Globus pallidus (tissue), 1 donor: ENCODE measurements at places on chromosomes 2 and 18.
A peak's percentile ranks its signal among the peaks of the same experiment; 100 is the strongest.

DNA sequence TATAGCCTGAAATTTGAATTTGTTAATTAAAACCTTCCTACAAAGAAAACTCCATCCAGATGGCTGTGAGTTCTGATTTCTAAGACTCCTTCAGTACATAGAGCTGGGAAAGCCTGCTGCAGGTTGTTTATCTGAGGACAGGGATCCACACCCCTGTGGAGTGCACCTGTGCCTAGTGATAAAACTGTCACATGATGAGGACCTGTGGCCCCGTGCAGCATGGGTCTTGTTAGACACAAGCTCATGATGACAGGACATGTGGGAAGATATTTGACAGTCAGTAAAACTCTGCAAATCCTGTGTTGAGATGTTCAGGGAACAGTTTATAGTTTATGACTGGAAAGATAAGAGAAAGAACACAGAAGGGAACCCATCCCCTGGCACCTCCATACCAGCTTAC, 133.2 kb upstream of the TMEM18 start:
- no peak for DNase-seq

GRCh38 chr2:63846487-63846886, 4.8 kb downstream of the UGP2 start:
- no peak for DNase-seq

DNA sequence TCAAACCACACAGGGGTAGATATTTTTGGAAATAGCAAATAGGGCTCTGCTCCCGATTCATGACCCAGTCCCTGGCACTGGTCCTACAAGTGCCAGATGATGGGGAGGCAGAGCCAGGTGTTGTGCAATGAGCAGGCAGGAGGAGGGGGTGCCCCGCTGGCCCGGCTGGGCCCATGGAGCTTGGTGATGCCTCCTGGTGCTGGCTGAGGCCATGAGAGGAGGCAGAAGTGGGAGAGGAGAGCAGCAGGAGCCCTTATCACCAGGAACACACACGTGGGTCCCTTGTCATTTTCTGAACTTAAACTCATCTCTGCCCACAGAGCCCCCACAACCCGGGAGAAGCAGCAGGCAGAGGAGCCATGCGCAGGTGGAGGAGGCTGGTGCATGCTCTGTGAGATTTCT, 90.5 kb upstream of the MAPK4 start:
- DNase-seq: peak; percentile 22

- DNase-seq: no peak
These were observed 14.0 kb upstream of the DNER start for GRCh38 chr2:229728370-229728769.

- no peak for DNase-seq
These were observed 444.4 kb upstream of the HNRNPA3 start for GRCh38 chr2:176768185-176768584.

GRCh38 chr2:106886916-106887758, 1.2 kb upstream of the ST6GAL2 start:
- DNase-seq: peak; percentile 15

DNA sequence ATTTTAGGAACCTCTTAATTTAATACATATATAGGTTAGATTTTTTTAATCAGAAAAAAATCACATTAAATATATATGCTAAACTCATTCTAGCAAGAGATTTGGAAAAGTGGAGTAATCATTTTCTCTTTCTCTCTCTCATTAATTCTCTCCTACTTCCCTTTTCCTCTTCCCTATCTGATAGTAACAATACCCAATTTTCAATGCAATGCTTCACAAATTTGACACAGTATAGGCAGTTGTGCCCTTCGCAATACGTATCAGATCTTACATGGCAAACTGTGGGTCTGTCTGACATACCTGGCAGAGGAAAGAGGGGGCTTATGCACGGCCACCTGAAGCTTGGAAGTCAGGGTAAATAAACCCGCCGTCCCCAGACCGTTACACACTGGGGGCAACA, 444.3 kb downstream of the NBAS start:
- DNase-seq: no peak

GRCh38 chr2:31192396-31192795, 24.9 kb downstream of the CAPN14 start:
- DNase-seq: no peak

DNA sequence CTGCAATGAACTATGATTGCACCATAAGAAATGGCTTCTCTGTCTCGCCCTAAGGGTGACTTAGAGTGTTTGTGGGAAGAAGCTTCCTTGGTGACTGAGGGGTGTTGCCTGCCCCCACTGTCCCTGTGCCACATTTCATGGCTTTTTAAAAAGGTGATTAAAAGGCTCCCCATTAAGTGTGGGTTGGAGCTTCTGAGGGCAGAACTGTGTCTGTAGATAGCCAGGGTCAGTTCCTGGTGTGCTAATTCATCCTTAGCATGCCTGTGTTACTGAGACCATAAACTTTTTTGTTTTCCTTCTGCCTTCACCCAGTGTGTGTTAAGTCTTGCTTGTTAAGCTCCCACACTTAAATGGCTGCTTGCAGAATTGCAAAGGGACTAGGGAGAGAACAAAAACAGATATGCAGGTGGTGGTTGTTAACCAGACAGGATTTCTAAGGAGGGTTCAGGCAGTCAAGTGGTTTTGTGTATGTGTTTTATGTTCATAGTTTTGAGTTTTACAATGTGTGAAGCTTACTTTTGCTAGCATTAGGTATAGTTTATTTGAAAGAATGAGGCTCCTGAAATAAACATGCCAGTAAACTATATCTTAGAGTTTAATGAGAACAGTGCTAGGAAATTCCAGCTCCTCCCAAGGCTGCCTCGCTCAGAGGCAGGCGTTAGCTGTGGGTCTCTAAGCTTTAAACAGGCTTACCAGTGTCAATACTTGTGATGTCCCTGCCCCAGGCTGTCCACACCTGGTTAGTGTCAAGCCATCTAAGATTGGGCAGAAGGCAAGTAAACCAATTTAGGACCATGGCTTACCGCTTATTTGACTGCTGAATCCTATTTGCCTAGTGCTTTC, 14.5 kb downstream of the CERS6 start:
- no peak for DNase-seq

DNA sequence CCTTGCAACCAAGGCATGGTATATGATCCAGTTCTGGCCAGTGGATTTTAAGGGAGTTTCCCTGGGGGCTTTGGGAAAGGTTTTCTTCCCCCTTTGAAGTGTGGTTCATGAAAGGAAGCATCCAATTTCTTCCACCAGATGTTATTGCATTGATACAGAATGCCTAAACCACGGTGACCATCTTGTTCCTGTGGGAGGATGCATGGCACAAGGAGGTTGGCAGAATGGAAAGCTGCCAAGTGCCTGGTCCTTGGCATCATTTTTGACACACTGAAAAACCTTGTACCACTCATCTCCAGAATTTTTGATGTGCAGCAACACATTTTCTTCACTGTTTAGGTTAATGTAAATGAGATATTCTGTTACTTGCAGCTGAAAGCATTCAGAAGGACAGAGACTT, 55.2 kb upstream of the CXCR4 start:
- DNase-seq: no peak

- no peak for DNase-seq
These were observed 184.2 kb downstream of the ZNF521 start for GRCh38 chr18:25167612-25168410.

GRCh38 chr2:68125821-68126220, 31.9 kb upstream of the PNO1 start:
- DNase-seq: no peak

GRCh38 chr2:12536976-12537375, 179.8 kb upstream of the TRIB2 start:
- no peak for DNase-seq
